ENCODE measurements at places on chromosomes 12 and 14.

GRCh38 chr12:119389687-119390086 is 55.2 kb downstream of the CCDC60 start:
- DNase-seq = no peak

DNA sequence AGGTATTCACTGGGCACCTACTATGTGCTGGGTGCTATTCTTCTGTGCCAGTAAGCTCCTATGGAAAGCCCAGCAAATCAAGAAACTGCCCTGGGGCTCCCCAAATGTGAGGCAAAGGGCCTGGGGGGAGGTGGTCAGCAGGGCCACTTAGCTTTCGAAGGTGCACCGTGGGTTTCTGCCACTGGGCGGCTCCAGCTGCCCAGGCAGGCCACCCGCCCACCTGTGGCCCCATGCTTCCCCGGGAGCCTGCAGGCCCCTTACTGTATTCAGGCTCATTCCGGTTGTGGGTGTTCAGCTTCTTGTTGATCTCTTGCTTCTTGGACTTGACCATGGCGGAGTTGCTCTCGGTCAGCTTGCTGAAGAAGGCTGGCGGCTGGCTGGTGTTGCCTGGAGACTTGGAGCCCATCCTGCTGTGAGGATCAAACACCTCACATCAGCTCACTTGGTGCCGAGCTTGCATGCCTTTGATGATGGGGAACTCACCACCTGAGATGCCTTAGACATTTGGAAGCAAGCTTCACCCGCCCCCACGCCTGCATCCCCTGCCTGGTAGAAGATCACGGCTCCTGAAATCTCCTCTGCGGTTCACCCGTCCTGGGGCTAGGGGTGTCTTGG is 37.3 kb downstream of the RFLNA start:
- no peak for DNase-seq

DNA sequence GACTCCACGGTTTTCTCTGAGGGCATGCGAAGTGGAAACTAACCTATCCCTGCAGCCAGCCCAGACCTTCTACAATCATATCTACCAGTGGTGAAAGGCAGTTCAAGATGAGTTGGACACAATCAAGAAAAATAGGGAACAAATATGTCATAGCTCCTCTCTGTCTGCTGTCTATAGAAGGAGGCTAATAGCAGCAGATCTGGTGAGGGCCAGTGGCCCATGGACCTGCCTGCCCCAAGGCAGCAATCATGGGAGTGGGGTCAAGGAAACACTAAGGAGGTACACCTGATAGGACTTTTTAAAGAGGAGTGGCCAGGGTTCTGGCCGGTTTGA is 149.5 kb downstream of the PRKCH start:
- no peak for DNase-seq

- no peak for DNase-seq
These were observed 1.1 kb downstream of the TSPAN9 start for GRCh38 chr12:3078086-3078820.

GRCh38 chr12:101475751-101476305 is 692 bp downstream of the SPIC start:
- no peak for DNase-seq

DNA sequence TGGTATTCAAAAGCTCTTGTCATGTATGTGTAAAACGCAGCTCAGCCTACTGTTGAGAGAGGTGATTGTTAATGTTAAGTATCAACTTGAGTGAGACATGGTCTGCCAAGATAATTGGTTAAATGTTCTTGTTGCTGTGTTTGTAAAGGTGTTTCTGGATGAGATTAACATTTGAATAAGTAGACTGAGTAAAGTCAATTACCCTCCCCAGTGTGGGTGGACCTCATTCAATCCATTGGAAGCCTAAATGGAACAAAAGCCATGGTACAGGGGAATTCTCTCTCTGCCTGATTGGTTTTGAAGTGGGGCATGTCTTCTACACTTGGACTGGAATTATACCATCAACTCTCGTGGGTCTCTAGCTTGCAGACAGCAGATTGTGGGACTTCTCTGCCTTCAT is 63.8 kb upstream of the RERGL start:
- DNase-seq = no peak

GRCh38 chr12:49296034-49296835 is 1.3 kb downstream of the PRPH start:
- DNase-seq = peak; percentile 38

DNA sequence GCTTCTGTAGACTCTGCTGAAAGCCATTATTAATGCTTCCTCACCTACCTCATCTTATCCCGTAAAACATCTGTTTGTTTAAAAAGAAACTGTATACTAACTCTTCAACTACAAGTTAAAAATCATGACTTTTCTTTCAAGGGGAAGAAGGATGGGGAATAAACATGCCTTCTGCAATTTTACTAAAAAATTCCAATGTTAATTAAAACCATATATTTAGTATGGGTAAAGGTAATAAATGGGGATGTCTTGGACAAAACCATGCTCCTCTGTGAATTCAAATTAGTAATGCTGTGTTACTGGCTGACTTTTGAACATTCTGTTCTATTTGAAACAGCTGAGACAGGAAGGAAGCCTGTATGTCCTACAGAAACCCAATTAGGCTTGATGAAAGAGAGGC is 311.1 kb upstream of the DIO2 start:
- no peak for DNase-seq

DNA sequence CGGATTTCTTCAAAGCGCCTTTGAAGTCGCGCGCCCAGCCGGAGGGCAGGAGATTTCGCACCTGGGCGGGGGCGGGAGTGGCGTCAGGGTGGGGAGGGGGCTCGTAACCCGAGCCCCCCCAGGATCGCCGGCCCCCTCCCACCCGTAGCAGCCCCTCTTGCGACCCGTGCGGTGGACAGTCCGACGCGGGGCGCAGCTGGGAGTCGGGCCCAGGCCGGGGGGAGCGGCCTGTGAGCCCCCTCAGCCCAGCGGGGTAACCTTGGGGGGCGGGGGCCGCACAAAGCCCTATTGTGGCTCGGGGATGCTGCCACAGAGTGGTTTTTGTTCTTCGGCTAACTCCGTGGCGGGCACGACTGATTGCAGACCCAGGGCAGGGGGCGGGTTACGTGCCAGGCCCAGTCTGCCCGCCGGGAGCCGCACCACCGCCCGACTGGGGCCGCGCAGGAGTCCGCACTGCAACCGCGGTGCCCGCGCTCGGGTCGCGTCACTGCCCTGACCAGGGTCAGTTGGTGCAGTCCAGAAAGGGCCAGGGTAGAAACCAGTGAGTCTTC is 4.2 kb upstream of the AAAS start:
- DNase-seq = no peak

- no peak for DNase-seq
These were observed 29.6 kb upstream of the PRMT8 start for GRCh38 chr12:3461391-3461790.

DNA sequence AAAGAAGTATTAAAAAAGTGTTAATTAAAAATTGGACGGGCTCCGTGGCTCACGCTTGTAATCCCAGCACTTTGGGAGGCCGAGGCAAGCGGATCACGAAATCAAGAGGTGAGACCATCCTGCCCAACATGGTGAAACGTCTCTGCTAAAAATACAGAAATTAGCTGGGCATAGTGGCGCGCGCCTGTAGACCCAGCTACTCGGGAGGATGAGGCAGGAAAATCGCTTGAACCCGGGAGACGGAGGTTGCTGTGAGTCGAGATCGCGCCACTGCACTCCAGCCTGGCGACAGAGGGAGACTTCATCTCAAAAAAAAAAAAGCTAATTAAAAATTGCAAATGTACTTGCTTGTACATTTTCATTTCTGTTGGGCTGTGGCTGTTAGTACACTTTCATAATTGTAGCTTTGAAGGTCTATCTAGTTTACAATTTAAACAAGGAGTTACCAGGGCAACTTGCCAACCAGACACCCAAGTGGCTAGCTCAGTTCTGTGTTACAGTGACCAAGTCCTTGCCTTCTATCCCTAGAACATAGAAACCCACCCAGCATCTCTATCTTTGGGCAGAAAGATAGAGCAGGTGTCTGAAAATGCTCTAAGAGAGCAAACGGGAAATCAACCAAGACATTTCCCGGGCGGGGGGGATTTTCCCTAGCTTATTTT is 1.2 kb downstream of the COA8 start:
- no peak for DNase-seq

GRCh38 chr12:50932787-50933280 is 19.5 kb upstream of the HIGD1C start:
- no peak for DNase-seq

DNA sequence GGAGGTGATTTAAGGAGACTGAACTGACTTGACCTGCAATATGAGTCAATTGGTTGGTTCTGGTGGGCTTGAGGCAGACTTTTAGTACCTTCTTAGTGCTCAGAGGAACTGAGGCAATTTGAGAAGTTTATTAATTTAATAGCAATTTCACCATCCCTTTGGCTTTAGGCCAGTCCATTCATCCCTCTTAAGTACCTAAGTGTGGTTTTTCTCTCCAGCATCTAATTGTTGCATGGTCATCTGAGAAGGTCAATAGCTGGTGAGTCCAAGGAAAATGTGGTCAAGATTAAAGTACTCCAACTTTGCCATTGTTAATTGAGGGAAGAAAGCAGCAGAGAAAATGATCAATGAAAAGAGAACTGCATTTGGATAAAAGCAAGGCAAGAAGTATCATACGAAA is 115.4 kb upstream of the DYRK2 start:
- DNase-seq = no peak

DNA sequence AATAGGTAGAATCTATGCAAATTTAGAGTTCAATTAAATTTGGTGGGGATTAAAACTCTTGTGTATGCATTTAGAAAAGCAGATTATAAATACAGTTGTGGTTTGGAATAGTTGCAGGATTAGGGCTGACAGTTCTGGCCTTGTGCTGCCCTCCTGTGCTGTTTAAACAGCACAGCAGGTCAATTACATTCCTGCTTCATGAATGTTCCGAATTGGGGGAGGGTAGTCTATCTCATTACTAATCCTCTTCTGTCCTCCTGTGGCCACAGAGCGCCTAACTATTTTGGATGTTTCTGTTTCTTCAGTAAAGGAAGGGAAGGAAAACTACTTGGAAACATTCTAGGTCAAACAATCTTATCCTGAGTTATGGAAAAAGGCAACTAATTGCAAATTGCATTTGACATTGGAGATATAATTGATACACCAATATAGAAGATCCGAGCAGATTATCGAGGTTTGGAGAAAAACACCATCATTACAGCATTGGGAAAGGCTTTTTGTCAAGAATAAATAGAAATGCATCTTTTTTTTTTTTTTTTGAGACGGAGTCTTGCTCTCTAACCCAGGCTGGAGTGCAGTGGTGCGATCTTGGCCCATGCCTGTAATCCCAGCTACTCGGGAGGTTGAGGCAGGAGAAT is 8.7 kb upstream of the GPR19 start:
- DNase-seq = no peak

DNA sequence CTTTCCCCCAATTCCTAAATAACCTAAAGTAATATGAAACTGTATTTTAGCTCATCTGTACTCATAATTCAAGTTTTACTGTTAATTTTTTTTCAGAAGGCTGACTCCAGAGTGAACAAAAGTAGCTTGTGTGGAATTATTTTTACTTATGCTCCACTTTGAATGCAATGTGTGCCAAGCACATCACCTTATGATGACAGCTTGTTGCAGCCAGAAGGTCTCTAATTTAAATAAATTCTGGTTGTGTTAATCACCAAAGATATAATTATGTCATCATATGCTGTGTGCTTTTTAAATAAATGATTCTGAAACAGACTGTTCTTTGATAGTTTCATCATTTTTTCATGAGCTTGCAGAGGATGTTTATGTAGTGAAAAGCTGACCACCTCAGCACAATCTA is 283.1 kb downstream of the TMEM117 start:
- DNase-seq = no peak

GRCh38 chr14:69312608-69313007 is 52.6 kb downstream of the GALNT16 start:
- no peak for DNase-seq

- no peak for DNase-seq
These were observed 86.8 kb upstream of the HIF1A start for GRCh38 chr14:61608245-61609165.

DNA sequence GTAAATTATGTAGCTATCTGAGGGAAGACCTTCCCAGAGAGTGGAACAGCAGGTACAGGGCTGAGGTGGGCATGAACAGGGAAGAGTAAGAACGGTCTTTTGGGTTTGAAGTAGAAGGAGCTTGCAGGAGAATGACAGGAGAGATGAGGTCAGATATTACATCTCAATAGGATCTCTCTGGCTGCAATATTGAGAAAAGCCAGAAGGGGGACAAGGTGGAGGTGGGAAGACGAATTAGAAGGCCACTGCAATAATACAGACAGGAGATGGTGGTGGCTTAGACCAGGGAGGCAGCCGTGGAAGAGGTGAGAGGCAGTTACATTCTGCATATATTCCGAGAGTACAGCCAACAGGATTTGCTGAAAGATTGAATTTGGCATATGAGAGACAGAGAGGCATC is 310.2 kb downstream of the APAF1 start:
- no peak for DNase-seq

DNA sequence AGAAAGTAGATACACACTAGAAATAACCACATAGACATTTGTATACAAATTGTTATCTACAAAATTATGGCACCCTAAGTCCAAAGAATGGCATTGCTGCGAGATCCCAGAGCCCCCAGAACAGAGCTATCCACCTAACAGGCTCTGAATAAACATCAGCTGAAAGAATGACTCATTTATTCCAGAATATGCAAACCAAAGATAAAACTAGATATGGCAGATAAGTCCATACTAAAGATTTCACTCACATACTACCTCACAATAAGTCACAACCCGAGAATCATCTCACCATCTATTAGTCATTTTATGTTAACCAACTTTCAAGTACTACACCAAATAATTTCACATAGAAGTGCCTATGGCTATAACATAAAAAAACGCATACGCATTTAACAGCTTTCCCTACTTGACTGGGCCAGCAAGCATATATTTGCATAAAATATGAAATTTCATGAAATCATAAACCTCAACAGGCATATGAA is 5.6 kb downstream of the CNIH1 start:
- DNase-seq = no peak

- DNase-seq = peak; percentile 32
These were observed 11.2 kb upstream of the PNMA1 start for GRCh38 chr14:73725116-73726024.

DNA sequence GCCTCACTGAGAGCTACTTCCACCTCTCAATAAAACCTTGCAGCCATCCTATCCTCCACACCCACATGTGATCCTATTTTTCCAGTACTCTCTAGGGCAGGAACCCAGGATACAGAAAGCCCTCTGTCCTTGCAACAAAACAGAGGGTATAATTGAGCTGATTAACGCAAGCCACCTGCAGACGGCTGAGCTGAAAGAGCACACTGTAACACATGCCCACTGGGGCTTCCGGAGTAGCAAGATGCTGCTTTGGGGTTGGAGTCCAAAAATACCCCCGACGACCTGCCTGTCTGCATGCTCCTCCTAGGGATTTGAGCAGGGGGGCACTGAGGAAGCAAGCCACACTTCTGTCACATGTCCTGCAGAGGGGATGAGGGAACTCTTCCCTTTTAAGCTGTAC is 401.1 kb upstream of the FOXG1 start:
- no peak for DNase-seq

DNA sequence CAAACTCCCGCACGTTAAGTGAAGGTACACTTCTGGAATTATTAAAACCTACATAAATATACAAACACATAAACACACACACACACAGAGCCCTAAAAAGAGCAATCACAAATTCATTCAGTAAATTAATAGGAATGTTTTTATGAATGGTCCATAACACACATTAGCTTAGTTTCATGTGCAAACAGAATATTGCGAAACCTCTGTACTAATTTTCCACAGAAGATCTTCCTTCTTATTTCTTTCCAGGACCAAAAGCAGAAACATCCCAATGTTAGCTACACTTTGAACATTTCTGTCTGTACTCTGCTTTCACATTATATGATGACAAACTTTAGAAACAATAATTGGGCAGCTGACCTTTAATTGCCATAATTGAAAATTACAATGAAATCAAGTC is 101.6 kb downstream of the SOX5 start:
- no peak for DNase-seq
